ENCODE measurements at places on chromosomes 4 and X.

GRCh38 chrX:3577551-3577950 lies 135.9 kb downstream of the PRKX start:
- no peak for DNase-seq

DNA sequence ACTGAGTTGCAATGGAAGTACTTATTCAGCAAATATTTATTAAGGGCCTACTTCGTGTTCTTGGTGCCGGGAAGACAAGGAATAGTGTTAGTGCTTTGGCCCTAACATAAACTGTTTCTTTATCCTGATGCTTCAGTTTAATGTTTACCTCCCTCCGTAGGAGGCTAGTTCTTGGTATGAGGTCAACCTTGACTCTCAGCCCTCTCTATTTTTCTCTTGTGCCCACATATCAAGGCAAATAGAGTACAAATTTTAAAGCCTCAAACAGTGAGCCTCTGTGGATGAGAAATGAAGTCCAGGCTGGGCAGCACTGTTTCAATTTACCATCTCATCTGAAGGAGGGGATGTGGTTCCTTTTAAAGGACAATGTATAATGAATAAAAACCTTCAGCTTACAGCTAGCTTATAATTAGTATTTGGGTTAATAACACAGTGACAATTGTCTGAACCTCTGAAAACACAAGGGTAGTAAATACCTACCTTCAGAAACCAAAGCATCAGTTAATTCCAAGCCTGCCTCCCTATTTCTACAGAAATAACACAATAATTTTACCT lies 68.5 kb downstream of the SH3RF1 start:
- no peak for DNase-seq

- no peak for DNase-seq
Measured at GRCh38 chr4:86441175-86441936, 81.5 kb upstream of the MAPK10 start.

DNA sequence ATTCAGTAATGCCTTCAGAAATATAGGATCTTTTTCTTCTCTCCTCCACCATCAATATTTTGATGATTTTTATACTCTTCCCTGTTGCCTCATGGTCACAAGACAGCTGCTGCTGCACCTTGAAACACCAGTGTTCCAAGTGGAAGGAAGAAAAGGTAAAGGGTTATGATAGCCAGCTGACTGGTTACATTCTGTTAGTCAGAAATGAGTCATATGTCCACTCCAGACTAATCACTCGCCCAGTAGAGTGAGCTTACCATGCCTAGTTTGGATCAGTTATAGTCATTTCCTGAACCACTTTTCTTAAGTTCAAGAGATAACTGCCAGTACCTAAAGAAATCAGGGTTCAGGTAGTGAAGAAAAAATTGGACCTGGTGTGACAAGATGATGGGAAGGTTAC lies 532.3 kb upstream of the SMIM31 start:
- DNase-seq = no peak

DNA sequence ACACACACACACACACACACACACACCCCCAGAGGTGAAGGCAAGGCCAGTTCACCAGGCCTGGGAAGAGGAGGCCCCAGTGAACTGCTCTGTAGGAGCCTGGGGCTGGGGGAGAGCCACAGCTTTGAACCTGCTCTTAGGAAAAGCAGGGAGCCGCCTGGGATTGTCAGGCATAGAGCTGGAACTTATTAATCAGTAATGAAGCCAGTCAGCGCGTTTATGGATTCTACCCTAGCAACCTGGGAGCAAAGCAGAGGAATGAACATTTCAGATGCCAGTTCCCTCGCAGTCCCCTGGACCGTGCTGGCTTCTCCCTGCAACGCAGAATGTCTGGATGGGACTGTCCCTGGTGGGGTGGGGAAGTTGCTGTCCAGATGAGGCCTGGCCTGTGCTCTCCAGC lies 45.3 kb upstream of the DDX3X start:
- DNase-seq = no peak

DNA sequence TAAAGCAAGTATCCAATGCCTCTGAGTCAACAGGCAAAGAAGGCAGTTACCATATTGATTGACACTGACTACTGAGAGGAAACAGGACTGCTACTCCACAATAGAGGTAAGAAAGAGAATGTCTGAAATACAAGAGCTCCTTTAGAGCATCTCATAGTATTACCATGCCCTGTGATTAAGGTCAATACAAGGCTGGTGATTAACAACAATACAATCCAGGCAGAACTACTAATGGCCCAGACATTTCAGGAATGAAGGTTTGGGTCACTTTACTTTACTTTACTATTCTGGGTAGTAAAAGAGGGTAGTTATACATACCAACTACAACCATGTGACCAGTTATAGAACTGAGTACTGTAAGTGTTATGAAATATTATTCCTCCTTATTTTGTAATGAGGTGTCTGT lies 44.5 kb downstream of the BRWD3 start:
- no peak for DNase-seq

- no peak for DNase-seq
Measured at GRCh38 chr4:145939441-145939750, 773 bp upstream of the ZNF827 start.

- DNase-seq = no peak
Measured at GRCh38 chr4:143285696-143286437, 50.8 kb upstream of the GAB1 start.

DNA sequence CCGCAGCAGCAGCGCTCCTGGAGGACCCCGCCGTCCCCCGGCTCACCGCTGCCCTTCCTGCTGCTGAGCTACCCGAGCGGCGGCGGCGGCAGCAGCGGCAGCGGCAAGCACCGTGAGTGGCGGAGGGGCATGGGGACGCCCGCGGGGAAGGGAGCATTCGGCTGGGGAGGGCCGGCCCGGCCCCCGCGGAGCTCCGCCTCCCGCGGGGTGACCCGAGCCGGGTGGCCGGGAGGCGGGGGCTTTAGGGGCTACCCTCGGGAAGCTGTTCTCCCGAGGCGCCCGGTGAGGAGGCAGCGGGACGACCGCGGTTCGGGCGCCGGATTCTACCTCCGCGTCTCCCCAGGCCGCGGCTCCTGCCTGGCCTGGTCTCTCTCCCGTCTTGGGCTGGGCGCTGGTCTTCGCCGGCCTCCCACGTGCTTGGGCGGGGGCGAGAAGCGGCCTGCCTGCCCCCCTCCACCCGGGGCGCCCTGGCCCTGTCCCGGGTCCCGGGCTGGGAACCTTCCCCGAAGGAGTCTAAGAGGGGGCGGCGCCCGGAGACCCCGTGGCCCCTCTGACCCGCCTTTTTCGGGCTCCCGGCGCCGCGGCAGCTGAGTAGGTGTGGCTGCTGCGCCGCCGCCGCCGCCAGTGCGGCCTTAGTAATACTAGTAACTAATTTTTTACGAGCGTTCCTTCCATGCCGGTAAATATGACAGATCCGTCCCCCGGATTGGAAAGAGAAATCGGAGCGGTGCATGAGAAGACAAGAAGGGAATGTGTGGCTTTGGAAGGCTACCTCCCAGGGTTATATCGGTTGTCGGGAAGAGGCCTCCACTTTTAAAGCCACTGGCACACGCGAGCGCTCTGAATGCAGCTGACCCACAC lies 16.4 kb upstream of the RUFY3 start:
- no peak for DNase-seq

GRCh38 chr4:185772391-185773093 lies 39.5 kb downstream of the SORBS2 start:
- no peak for DNase-seq

GRCh38 chrX:100410901-100411801 lies 1.1 kb upstream of the PCDH19 start:
- no peak for DNase-seq

- DNase-seq = no peak
Measured at GRCh38 chr4:101411926-101412325, 64.6 kb upstream of the PPP3CA start.

GRCh38 chr4:48379587-48380180 lies 38.4 kb downstream of the SLAIN2 start:
- DNase-seq = no peak

DNA sequence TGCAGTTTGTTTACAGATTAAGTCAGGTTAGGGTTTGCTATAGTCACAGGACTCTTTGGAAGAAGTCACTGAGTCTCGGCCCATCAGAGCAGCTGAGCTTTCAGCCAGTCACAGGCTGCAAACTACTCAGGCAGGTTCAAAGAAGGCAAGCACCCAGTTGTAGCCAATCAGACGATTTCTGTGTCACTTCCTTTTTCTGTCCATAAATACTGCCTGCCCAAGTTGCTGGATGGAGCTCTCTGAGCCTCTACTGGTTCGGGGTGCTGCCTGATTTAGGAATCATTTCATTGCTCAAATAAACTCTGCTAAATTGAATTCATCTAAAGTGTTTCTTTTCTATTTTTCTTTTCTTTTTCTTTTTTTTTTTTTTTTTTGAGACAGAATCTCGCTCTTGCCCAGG lies 7.3 kb upstream of the SH3BP2 start:
- no peak for DNase-seq

DNA sequence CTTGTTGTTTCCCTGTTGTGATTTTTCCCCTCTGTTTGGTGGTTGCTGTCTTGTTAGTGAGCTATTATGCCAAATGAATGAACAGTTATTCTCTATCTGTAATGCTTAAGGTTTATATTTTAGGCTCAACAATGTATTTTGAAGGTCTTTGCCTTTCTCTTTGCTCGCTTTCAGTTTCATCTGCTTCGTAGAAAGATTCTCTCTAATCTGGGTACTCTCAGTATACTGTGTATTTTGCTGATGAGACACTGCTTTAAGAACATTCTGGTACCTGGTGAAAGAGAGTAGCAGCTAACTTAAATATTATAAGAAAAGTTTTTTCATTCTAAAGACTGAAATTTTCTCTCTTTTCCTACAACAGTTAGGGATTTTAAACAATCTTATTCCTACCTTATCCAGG lies 1274.7 kb upstream of the PABPC4L start:
- no peak for DNase-seq

GRCh38 chr4:148315049-148315448 lies 127.2 kb downstream of the NR3C2 start:
- no peak for DNase-seq

DNA sequence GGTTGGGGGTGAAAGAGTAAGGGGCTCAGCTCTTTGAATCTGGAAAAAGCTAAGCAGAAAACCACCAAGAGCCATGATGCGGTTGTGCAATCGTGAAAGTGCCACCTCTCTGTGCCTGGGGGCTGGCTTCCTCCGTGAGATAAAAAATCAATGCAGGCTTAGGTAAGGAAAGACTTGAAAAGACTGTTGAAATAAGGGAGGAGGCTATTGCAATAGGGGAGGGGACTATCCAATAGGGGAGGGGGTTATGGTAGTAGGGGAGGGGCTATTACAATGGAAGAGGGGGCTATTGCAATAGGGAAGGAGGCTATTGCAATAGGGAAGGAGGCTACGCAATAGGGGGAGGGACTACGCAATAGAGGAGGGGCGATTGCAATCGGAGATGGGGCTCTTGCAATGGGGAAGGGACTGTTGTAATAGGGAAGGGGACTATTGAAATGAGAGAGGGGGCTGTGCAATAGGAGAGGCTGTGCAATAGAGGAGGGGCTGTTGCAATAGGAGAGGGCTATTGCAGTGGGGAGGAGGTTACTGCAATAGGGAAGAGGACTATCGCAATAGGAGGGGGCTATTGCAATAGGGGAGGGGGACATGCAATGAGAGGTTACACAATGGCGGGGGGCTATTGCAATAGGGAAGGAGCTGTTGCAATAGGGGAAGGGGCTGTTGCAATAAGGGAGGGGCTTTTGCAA lies 162.3 kb upstream of the PSAPL1 start:
- no peak for DNase-seq

Data from activated CD8-positive, alpha-beta memory T cell treated with anti-CD3 and anti-CD28 coated beads for 1 hour (primary cell).